Activated T-helper 1 cell treated with anti-CD3 and anti-CD28 coated beads, Interleukin-12 subunit alpha, Interleukin-12 subunit beta, Interleukin-2, Interleukin-4 antibody, amounts not matched to agents 30 ng/mL and 10 ng/mL and 1 ng/mL, durations not matched to agents 14 hours and 24 hours and 36 hours (primary cell): ENCODE measurements at places on chromosomes 3 and 15.

GRCh38 chr3:61117045-61117898 lies 134.0 kb downstream of the FHIT start:
- DNase-seq: no peak

DNA sequence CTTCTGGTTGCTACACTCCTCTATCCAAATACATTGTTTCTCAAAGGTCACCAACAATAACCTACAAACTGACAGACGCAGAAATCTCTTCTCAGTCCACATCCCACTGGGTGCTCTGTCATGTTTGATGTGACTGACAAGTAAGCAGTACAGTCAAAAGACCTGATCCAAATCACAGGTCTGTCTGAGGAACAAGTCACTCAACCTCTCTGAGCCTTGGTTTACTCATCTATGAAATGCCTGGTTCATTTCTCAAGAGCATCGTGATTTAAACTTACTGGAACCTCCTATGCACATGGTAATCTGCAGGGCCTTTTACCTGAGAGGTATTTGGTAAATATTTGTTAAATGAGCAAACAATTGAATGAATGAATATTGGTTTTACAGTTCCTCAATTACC lies 5.5 kb downstream of the LRRC31 start:
- no peak for DNase-seq

DNA sequence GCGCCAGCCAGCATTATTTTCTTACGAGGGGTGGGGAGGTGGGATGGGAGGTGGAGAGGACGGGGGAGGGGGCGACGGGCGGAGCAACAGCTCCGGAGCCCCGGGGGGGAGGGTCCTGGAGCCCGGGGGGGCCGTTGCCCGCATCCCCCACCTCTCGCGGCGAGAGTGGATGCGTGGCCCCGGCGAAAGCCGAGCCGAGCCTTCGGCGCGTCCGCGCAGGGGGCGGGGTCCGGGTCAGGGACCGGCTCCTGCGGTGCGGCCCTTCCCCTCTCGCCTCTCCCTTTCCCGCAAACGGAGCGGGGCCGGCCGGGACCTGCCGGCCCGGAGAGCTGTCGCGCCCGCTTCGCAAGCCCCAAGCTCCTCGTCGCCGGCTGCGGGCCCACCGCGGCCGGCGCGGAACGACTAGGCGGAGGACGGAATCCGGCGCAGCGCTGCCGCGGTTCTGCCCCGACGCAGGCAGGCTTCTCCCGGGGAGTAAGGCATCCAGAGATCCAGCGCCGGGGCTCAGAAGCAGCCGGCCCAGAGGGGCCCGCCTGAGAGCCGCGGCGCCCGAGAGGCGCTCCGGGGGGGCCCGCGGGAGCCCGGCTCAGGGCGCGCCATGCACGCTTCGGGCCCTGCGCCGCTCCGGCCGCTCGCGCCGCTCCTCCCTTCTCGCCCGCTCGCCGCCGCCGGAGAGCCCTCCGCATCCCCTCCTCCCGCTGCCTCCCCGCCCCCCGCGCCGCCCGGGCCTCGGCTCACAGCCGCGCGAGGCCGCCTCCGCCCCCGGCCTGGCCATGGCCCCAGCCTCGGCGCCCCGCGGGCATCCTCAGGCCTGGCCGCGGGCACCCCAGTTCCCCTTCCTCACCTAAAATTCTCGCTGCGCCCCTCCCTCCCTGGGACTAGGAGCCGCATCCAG lies 459 bp upstream of the ADCY5 start:
- no peak for DNase-seq

DNA sequence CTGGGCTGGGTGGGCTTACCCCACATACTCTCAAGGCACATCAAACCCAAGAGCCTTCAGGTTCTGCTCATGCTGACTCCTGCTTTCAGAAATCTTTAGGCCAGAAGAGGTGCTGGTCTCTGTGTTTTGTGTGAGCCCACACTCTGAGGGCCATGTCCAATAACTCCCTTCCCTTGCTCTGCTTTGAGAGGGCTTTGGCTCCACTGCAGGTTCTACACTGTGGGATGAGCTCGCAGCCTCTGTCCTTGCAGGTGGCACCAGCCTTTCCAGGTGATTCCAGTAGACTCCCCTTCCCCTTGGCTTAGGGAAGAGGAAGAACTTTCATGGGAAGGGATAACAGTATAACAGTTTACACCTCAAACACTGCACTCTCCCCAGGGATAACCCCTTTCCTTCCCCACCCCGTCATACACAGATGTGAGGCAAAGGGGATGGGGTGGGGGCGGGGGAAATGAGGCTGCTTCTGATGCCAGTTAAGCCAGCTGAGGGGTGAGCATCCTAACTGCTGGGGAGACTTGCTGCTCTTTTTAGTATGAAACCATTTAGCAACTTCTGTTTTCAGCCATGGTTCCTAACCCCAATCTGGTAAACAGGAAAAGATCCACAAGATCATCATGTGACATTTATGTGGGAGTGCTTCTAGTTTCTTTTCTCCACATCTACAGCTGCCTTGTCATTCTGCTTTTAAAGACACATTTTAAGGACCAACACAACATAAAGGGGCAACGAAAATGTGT lies 262.4 kb downstream of the SLC9A9 start:
- DNase-seq: no peak
